ENCODE measurements at places on chromosomes 3 and 15. TPM values are rescaled to one million over a fixed set of nuclear protein-coding genes. Genes with fewer than 3 reads are reported as not detected.

GRCh38 chr3:30612437-30613132, 6.2 kb downstream of the TGFBR2 start:
- DNase-seq = no peak

MLF1 gene
- 2.0 TPM for total RNA-seq

C2CD4B gene
- not detected for total RNA-seq

ANKRD63 gene
- total RNA-seq = not detected

DNA sequence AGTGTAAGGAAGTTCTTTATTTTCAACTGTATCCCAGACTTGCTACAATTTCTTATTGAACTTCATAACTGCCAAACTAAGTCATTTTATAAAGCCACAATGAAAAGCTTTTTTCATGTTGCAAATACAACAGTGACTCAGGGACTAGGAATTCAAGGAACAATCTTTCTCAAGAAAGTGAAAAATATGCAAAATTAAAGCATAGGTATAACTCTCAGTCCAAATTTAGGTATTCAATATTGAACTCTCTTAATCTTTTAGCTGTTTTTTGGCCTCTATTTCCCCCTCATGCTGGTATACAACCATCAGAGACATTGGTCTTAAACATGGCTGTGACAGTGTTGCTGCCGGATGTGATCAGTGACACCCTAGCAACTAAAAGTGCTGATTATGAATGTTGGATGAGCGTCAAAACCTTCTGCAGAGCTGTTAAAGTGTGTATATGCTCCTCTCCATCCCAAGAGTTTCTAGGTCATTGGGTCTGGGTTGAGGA, 476.9 kb downstream of the ZNF385D start:
- no peak for DNase-seq

GRCh38 chr15:58931987-58932588, 1.4 kb downstream of the SLTM start:
- DNase-seq = peak; percentile 49

SNAP23 gene
- 65.3 TPM for total RNA-seq

All from HFFc6 (cell line).